ENCODE measurements at places on chromosomes 7 and 10.
A peak's percentile ranks its signal among the peaks of the same experiment; 100 is the strongest.

- DNase-seq, result no peak
These were observed 28.1 kb upstream of the GARS1 start for GRCh38 chr7:30566596-30566995.

GRCh38 chr10:88833723-88834122, 17.9 kb downstream of the ANKRD22 start:
- no peak for DNase-seq

- DNase-seq, result no peak
These were observed 185.4 kb downstream of the IPMK start for GRCh38 chr10:58082248-58082647.

- no peak for DNase-seq
These were observed 625.7 kb upstream of the KCND2 start for GRCh38 chr7:119647286-119647685.

DNA sequence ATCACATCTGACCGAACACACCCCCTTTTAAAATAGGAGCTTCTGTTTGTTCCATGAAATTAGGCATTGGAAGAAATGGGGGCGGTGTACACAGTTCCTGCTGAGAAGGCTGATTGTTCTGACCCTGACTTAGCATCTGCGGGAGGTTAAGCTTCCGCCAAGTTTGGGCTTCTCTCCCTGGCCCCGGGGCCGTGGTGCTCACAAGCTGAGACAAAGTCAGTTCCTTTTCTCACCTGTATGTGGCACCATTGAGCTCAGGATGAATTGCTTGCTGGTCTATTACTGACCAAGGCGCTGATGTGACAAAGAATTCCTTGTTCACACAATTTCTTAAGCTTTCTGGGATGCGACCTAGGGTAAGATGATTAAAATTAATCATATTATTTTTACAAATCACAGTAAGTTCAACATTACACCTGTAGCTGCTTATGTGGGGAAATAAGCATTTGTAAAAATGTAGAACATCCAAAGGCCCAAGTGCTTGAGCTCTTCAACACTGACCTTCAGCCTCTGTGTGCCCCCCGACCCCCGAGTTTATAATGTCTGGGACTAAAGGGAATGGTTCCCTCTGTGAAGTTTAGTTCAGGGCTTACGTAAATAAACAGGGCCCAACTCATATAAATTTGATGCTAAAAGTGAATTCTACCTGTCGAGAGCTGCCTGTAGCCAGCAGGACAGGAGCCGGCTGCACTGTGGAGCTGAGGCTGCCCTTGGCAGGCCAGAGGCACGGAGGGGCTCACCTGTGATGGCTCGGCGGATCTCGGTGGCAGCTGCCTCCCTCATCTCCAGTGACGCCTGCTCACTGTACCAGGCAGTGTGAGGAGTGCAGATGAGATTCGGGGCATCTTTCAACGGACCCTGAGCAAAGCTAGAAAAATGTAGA, 50.8 kb downstream of the ZRANB1 start:
- DNase-seq, result no peak

DNA sequence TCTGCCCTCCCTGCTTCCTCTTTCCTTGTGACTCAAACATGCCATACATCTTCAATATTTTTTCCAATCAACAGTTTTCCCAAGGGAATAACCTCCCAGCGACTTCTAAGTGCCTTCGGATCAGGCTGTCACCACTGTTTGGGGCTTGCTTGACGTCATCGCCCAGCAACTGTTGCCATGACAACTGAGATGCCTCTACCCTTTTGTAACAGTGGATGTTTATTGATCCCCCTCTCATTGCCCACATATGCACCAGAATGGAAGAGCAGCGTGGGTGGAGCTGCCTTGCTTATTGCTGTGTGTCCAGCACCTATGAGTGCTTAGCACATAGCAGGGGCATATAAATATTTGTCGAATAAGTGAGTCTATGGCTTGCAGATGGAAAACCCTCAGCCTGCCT, 14.4 kb downstream of the FFAR4 start:
- DNase-seq, result no peak

DNA sequence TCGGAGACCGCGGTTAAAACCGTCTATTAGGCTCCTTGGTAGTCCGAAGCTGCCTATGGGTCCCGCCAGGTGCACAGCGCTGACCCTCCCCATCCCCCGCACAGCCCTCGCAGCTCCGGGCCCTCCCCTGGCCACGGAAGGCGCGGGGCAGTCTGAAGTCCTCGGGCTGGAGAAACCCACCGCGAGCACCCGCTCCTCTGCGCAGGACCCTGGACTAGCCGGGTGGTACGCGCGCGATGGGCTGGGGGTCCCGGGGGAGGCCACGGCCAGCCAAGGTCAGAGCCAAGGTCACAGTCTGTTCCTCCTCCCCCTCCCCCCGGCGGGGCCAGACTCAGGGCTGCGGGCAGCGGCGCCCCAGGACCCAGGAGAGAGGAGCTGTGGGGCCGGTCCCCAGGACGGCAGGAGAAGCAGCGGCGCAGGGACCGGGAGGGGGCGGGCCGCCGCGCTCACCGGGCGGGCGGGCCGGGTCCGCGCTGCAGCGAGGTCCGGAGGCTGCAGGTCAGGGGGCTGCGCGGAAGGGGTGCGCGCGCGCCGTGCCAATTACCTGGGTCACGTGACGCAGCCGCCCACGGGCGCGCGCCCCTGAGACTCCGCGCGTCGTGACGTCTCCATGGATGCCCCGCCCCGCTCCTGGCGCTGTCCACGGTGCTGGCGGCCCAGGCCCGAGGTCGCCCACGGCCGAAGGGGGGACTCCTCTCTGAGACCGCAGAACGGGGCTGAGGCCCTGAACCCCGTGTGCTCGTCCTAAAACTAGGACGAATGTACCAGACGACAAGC, at the start of gene OGDHL:
TSS of gene OGDHL (minus strand) at position 535 of the 777 bp plus-strand sequence. CDS start 3,731 bp downstream, outside the sequence.
- no peak for DNase-seq

- DNase-seq, result no peak
These were observed 92.6 kb upstream of the RNF32 start for GRCh38 chr7:156547884-156548561.

DNA sequence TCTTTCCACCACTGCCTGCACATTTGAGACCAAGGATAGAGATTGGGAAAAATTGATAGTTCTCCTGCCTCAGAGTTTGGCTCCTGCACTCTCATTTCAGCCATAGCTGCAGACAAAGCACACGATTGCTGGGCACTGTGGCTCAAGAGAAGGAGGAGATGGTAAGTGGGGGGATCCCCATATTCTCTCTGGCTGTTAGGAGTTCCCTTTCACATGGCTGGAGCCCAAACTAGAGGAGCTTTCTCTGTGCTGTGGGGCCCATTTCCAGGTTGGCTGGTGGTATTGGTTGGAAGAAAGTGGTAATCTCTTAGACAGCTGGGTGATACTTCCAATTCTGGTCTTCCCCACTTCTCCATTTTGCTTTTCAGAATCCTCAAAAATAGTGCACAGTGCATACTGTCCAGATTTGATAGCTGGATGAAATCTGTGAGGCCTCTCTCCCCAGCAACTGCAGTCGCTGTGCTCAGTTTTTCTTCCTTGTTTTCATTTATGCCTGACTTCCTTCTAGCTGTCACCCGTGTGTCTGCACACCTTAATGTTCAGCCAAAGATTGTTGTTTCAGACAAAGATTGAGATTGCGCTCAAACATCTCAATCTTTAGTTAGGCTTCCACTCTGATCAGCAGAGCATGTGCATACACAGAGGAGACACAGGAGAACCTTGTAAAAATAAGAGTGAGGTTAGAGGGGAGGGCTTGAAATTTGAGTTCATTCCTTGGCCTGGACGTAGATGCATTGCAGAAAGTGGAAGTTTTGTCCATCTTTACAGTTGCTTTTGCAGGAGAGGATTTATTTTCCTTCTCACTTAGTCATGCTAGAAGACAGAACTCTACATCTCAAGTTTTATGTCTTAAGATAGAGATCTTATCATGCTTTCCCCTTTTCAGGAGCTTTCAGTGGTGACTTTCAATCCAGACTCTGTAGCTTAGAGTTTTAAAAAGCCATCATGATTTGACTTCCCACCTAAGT, 28.6 kb downstream of the RABGEF1 start:
- no peak for DNase-seq

DNA sequence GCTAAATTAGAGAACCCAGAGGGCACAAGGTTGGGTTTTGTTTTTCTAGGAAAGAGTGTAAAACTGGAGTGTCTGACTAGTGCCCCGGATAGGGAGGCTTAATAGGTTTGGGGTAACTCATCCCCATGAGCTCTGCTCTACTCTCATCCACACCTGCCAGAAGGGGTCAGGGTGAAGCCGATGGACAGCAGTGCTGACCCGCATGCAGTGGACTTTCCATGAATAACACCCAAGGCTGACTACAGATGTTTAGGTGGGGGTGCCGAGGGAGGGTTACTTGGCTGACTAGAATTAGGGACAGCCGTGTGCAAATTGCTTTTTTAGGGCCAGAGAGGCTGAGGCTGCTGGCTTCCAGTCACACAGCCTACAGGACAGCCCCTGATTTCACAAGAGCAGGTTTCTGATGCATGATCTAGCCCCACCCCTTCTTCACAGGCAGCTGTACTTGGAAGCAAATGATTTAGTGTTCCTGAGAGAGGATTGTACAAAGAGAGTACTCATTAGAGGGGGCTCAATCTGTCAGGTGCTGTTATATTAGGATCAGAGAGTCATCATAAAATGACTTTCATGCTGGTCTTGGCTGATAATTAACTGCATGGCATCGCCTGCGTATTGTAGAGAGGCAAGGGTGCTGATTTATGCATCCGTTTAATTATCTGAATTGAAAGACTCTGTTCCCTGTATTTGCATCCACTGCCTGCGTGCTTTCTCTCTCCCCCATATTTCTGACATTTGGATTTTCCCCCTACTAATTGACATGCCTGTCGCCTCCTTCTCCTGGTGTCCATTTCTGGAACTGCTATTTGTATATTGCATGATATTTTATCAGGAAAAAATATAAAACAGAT, 9.5 kb downstream of the INHBA start:
- no peak for DNase-seq

- DNase-seq, result no peak
These were observed 15.9 kb downstream of the URGCP start for GRCh38 chr7:43890468-43890867.

DNA sequence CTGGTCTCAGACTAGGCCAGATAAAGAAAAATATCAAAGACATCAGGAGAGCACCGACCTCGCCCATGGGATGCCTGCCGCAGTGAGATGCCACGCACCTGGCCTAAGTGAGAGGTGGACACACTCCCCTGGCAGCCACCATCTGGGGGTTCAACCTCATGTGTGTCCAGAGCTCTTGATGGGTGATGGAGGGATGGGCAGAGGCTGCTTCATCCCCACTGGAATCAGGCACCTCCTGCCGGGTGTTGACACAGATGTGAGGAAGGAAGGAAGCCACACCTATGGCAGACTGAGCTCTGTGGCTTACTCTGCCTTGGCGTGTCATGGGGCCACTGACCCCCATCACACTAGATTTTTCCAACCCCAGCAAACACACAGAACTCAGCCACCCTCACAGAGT, 11.4 kb downstream of the ZNF488 start:
- DNase-seq, result peak; percentile 6

DNA sequence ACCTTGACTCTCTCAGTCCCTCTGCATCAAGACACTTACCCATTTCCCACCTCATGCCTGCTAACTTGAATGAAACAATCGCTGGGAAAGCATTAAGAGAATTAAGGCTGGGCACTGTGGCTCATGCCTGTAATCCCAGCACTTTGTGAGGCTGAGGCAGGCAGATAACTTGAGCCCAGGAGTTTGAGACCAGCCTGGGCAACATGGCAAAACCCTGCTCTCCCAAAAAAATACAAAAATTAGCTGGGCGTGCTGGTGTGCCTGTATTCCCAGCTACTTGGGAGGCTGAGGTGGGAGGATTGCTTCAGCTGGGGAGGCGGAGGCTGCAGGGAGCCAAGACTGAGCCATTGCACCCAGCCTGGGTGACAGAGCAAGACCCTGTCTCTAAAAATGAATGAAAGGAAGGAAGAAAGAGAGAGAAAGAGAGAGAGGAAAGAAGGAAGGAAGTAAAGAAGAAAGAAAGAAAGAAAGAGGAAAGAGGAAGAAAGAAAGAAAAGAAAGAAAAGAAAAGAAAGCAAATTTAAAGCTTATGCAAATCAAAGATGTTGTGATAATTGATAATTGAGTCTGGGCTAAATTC, 646 bp downstream of the SERPINE1 start:
- no peak for DNase-seq

DNA sequence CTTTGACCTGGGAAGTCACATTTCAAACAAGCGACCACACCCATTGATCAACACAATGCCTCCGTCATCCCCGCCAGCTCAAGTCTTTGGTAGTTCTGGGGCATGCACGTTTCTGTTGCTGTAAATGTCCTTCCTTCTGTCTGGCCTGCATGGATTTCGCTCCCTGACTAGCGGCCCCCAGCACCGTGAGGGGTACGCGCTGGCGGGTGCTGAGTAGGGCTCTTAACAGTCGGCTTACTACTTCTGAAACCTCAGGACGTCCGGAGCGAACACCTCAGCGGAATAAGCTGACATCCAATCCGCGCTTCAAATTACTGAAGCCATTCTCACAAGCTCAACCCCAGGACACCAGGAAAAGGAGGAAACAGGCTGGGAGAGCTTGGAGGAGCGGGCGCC, 505 bp downstream of the NUDCD3 start:
- DNase-seq, result peak; percentile 55

DNA sequence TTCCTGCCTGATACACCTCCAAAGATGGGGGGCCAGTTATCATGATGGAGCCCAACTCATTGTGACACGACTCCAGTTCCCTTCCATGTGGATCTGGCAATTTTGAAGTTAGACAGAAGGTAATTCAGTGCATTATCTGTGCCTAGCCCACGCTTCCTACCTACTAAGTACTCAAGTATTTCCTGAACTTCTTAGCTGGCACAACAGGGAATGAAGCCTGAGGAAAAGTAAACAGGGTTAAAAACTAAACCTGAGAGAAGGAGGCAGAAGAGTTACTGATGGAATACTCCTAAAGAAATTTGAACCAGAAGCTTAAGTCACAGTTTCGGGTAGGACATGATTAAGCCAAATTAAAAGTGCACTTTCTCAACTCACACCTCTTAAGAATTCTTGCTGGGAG, 1.1 kb upstream of the SEC31B start:
- DNase-seq, result no peak

GRCh38 chr7:45140827-45141226, 16.8 kb upstream of the RAMP3 start:
- DNase-seq, result no peak

DNA sequence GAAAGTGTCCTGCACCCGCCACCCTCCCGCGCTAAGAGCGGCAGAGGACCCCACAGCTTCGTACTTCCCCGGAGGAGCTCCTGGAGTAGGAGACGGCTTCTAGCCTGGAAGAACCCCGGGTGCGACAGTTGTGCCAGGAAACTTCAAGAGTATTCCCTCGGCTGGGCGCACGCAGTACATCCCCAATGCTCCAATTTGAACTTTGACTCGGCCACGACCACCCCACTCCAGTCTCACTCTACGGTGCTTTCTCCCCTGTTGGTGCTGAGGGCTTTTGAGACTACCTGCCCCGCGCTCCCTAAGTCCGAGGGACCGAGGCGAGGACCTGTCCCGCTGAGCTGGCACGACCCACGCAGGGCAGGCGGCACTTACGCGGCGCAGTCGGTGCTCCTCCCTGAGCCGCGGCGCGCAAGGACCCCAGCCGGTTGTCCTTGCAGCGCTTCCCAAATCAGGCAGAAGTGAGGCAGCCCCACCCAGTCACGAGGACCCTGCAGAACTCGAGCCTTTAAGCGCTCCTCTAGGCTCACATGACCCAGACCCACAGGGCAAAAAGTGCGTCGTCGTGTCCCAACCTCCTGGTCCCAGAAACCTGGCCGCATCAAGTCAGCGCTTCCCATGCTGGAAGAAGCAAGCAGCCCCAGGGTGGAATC, at the start of gene CPVL:
TSS of gene CPVL (minus strand) at position 481 of the 650 bp plus-strand sequence. CDS start 25,476 bp downstream, outside the sequence.
- DNase-seq, result no peak

Data from CD8-positive, alpha-beta T cell (primary cell).